ENCODE measurements at places on chromosomes 2 and 18.

DNA sequence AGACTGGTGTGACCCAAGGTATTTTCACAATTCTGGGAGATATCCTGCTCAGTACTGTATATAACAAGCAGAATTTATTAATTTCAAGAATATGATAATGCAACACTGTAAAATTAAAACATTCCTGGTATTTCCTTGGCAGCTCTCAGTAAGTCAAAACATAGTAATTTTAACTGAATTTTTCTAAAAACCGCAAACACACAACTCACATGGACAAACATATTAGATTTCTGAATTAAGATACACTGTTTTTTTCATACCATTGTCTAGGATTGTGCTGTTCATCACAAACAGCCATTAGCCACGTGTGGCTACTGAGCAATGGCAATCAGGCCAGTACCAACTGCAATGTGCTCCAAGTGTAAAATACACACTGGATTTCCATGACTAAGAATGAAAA, 29.6 kb downstream of the LPIN2 start:
- DNase-seq, result no peak

GRCh38 chr2:65914244-65914786, 481.9 kb upstream of the SPRED2 start:
- DNase-seq, result no peak

GRCh38 chr2:231991664-231992063, 30.2 kb downstream of the DIS3L2 start:
- no peak for DNase-seq

- DNase-seq, result no peak
These were observed 466.9 kb upstream of the CELF4 start for GRCh38 chr18:38032516-38032915.

DNA sequence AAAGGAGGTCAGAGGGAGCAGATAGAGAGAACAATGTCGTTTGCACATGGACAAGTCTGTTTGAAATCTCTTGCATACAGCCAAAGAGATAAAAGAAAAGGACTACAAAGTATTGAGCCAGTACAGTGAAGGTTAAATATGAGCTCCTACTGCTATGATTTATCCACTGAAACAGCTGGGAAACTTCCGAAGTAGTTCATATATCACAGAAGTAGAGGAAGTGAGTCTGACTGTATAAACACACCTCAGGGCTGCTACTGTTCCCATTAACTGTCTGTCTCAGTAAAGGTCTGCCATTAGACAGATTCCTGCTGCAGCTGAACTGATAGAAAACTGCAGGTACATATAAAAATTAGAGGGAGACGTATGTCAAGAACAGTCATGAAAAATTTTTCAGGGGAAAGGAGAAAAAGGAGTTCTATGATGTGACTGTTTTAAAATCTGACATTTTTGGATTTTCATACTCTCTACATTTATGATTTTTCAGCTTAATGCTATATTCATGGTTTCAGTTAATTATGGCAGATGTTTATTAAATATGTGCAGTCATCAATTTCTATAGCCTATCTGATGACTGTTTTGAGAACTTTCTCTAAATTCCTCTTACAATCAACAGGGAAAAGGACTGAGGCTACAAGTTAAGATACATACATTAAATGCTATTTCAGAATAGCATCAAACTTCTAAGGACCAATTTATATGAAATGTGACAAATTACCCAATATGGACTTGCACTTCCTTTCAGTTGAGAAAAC, 364.7 kb downstream of the ERBB4 start:
- no peak for DNase-seq

DNA sequence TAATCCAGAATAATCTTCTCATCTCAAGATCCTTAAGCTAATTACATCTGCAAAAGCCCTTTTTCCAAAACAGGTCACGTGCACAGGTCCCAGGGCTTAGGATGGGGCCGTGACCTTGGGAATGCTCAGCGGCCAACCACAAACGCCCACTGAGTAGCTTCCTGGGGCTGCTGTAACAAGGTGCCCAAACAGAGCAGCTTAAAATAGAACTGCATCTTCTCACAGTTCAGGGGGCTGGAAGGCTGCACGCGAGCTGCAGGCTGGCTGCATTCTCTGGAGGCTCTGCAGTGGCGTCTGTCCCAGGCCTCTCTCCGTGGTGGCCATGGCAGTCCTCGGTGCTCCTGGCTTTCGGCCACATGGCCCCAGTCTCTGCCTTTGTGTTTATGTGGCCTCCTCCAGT, 31.9 kb downstream of the ADI1 start:
- DNase-seq, result no peak

DNA sequence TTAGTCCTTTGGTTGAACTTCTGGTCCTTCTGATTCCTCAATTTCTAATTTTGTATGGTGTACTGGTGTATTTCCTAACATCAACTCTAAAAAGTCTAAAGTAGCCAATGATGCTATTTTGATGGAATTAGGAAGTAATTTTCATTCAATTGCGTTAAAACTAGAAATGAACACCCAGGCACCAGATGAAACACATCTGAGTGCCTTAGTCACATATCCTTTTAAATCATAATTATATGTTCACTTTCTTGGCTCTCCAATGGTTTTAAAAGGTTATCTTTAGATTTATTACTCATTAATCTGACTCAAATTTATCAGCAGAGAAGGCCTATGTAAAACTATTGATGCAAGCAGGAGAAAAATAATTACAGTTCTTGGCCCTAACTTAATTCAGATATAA, 119.7 kb downstream of the GAREM1 start:
- no peak for DNase-seq

- no peak for DNase-seq
These were observed 22.2 kb upstream of the SOS1 start for GRCh38 chr2:39142904-39143605.

GRCh38 chr2:226514895-226515294, 284.7 kb downstream of the IRS1 start:
- no peak for DNase-seq
